Naive thymus-derived CD8-positive, alpha-beta T cell (primary cell): ENCODE measurements at places on chromosomes 13 and 19.

- no peak for DNase-seq
Measured at GRCh38 chr13:31274390-31274789, 74.6 kb downstream of the B3GLCT start.

- DNase-seq = no peak
Measured at GRCh38 chr19:32233091-32233490, 112.3 kb upstream of the ZNF507 start.

DNA sequence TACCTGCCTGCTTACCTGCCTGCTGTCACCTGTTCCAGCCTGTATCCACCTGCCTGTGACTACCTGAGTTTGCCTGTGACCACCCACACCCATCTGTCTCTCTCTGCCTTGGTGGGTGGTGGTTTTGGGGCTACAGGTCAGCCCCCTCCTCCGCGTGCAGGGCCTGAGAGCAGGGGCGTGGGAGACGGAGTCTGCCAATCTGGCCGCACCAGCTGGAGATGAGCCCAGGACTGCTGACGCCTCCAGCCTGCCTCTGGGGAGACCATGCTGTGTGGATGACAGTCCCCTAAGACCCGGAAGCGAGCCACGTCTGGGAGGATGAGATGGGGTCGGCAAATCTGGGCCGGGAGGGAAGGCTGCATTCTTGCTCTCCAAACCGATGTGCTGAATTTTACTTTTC is 15.9 kb upstream of the KCTD15 start:
- DNase-seq = no peak

- no peak for DNase-seq
Measured at GRCh38 chr13:41835871-41836270, 125.0 kb downstream of the VWA8 start.

- no peak for DNase-seq
Measured at GRCh38 chr13:90084684-90085290, 1262.7 kb upstream of the MIR17HG start.

GRCh38 chr19:6103217-6103644 is 7.1 kb downstream of the RFX2 start:
- no peak for DNase-seq

- no peak for DNase-seq
Measured at GRCh38 chr13:112068540-112069060, 1.7 kb downstream of the SOX1 start.

GRCh38 chr13:101846249-101846648 is 393.8 kb downstream of the ITGBL1 start:
- no peak for DNase-seq
